ENCODE measurements at places on chromosomes 1 and 21.

DNA sequence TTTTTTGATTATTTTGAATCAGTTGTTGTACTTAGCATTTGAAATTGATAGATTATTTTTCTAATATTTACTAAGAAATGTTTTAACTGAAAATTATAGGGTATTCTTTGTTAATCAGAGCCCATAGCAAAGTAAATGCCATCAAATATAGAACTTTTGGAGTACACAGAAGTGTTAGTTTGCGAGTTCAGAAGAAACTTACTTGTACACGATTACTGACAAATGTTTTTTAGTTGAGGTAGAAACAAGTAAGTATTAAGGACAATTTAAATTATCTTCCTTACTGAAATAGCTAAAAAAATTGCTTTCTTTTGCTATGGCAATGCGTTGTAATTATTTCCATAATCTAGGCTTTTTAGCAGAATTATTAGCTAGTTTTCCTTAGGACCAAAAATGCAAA is 692.2 kb downstream of the USP25 start:
- no peak for DNase-seq

DNA sequence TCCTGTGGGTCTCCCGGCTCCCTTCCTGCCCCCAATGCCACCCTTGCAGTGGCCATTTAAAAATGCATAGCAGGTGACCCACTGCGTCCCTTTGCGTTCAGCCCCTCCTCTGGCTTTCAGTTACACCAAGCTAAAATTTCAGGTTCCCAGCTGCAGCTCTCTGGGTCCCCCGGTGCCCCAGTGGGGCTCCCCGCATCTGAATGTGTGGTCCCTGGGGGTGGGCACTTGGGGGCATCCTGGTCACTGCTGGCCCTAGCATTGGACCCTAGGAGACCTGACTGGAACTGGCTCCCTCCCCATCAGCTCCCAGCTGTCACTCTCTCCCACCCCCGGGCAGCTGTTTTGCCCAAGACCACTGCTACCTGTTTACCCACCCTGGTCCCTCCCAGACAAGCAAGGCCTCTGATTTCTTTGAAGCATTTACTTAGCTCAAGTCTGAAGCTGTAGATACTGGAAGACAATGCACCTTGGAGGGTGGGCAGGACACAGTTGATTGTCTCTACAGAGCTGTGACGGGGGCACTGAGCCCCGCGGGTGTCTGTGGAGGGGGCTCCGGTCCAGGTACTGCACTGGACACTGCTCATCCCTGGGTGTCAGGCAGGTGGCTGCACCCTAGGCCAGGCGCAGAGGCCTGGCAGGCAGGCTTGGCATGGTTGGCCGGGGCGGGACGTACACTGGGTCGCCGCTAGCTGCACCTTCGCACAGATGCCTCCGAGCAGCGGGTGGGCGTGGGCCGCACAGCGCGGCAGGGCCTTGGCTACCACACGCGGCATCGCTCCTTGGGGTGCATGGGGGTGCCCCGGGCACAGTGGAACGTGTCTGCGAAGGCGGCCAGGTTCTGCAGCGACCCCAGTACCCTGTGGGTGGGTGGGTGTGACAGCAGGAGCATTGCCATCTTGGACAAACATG is 3.9 kb downstream of the PRXL2B start:
- DNase-seq = no peak

- DNase-seq = no peak
Measured at GRCh38 chr1:75438355-75438754, 172.6 kb downstream of the SLC44A5 start.

GRCh38 chr1:70112838-70113237 is 92.5 kb downstream of the LRRC40 start:
- peak; percentile 9 for DNase-seq

DNA sequence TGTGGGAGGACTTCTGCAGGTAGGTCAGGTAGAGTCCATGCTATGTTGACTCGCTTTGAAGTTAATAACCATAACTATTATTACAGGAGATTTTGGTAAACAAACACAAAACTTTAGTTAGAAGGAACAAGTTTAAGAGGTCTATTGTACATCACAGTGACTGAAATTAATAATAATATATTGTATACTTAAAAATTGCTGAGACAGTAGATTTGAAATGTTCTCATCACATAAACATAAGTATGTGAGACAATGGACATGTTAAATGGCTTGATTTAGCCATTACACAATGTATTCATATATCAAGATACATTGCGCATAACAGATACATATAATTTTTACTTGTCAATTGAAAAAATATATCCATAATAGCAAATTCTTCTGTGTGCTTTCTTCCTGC is 91.4 kb upstream of the CD53 start:
- DNase-seq = no peak

- DNase-seq = no peak
Measured at GRCh38 chr1:232883992-232884661, 66.3 kb upstream of the NTPCR start.

DNA sequence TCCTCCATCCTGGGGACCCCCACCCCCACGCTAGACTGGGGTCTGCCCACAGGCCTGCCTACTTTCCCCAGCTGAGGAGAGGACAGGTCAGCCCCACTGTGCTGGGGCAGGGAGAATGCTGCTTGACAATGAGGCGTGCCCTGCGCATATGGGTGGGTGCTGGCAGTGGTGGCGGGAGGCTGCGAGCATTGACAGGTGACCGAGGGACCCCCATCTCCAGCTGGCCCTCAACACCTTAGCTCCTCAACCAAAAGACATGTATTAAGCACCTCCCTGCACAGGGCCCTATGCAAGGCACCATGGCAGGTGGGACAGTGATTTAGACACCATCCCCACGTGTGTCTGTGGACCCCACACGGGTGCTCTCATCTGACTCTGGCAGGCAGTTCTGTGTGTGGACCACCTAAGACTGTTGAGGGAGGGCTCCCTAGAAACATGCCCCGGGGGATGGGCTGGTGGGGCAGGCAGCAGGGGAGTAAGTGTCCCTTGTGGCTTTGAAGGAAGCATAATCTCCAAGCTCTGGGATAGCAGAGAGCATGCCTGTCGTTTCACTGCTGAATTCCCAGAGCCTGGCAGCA is 18.4 kb upstream of the ALX3 start:
- no peak for DNase-seq

DNA sequence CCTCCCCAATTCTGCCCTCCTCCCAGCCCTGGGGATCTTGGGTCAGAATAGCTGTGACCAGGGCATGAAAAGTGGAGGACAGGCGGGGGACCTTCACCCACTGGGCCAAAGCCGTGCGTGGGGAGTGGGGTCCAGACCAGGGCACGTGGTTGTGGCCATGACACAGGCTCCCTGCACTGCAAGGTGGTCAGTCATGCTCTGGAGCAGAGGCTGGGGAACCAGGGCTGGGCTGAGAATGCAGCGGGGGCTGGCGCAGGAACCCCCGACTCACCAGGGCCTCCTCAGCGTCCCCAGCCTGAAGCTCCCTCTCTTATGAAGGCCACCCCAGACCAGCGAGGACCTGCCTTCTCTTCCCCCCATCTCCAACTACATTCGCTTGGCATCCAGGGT is 2.7 kb downstream of the DVL1 start:
- no peak for DNase-seq

- peak; percentile 10 for DNase-seq
Measured at GRCh38 chr1:64004451-64005025, 198.9 kb upstream of the UBE2U start.

DNA sequence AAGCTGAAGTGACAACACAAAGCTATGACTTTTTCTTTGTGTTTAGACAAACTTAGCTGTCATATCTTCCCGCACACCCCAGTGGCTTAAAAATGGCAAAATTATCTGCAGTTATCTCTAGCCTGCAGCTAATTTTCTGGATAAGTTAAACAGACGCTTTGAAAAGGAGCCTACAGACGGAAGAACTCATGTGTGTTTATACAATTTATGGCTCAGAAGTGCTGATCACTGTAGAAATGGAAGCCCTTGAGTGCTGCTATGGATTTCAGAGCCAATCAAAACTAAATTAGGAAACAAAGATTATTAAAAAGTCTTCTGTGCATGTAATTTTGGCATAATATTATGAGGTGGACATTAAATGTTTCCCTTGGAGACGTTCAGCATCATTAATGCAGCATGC is 11.6 kb downstream of the NTNG1 start:
- no peak for DNase-seq

DNA sequence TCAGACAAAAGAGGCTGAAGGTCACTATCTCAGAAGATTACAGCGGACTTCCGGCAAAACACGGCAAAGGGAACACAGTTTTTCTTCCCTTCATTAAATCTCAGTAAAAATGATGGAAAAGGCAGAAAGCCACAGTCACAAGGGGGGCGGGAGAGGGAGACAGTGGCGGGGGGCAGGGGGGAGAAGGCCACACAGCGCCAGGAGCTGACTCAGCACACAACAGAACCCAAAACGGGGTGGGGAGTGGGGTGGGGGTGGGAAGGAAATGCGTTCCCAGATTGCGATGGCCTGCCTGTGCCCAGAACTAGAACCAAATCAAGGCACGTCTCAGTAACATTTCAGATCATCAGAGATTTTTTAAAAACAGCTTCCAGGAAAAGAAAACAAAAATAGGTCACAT is 13.4 kb downstream of the CFAP74 start:
- DNase-seq = no peak

DNA sequence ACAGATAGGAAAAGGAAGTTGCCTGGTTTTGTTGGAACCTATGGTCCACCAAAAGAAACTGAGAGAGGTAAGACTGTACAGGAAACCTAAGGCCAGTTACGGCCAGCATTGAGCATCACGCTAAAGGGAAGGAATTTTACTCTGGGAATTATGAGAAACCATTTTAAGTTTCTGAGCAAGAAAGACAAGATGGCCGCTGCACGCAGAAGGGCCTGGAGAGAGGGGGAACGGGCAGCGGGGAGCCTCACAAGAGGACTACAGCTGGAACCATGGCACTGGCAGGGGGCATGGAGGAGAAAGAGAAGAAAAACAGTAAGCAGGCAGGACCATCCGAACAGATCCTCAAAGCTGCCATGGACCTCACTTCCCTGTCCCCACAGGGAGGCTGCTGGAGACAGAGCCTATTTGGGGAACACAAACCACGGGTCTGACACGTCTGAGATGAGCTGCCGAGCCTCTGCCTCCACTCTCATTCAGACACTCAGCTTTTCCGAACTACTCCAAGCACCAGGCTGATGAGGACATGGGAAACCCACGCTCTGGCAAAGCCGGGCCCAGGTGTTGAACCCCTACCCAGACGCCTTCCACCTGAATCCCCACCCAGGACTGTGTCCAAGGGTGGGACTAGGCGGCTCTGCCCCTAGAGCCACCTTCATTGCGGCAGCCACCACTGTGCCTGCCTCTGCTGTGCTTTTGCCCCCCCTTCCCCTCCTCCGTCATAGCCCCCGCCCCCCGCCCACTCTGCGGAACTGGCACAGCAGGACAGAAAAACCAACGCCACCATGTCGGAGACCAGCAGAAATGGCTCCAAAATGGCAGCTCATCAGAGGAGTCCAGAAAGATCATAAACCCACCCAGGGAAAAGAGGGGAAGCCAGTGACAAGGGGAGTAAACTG is 69.0 kb downstream of the CD46 start:
- DNase-seq = no peak

- DNase-seq = no peak
Measured at GRCh38 chr1:211808475-211808874, 22.1 kb downstream of the LPGAT1 start.

- DNase-seq = no peak
Measured at GRCh38 chr1:116902027-116902426, 7.7 kb upstream of the PTGFRN start.

DNA sequence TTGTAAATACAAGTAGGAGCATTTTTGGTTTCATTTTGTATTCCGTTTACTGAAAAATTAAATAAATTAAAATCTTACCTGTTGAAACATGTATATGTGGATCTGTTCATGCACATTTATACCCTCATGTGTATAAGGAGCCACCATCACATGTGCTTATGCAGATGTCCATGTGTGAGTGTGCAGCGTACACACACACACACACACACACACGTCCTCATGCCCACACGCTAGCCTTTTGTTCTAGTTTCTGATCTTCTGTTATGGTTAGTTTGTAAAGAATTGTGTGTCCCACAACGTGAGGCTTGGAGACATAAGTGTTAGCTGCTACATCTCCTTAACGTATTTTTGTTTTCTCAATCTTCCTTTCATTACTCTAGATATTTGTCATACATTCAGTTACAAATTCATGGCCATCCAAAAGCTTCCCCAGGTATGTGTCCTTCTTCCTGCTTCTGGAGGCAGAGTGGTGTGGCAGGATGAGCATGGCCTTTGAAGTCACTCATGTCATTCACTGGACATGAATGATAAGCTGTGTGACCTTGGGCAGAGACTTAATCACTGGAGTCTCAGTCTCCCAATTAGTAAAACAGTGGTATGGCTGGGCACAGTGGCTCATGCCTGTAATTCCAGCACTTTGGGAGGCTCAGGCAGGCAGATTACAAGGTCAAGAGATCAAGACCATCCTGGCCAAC is 54.6 kb downstream of the TENT5C start:
- DNase-seq = no peak

- DNase-seq = peak; percentile 77
Measured at GRCh38 chr1:6603238-6603914, 707 bp upstream of the KLHL21 start.

GRCh38 chr1:30760596-30761324 is 3.2 kb upstream of the LAPTM5 start:
- no peak for DNase-seq

GRCh38 chr1:225413708-225414375 is 14.0 kb downstream of the LBR start:
- DNase-seq = no peak

Data from cerebellar cortex (tissue), 1 donor.